NCI-H1048 (cell line): ENCODE measurements at places on chromosomes 7 and 10.

- no peak for DNase-seq
Observed at GRCh38 chr10:28242555-28243204, 60.2 kb downstream of the MPP7 start.

DNA sequence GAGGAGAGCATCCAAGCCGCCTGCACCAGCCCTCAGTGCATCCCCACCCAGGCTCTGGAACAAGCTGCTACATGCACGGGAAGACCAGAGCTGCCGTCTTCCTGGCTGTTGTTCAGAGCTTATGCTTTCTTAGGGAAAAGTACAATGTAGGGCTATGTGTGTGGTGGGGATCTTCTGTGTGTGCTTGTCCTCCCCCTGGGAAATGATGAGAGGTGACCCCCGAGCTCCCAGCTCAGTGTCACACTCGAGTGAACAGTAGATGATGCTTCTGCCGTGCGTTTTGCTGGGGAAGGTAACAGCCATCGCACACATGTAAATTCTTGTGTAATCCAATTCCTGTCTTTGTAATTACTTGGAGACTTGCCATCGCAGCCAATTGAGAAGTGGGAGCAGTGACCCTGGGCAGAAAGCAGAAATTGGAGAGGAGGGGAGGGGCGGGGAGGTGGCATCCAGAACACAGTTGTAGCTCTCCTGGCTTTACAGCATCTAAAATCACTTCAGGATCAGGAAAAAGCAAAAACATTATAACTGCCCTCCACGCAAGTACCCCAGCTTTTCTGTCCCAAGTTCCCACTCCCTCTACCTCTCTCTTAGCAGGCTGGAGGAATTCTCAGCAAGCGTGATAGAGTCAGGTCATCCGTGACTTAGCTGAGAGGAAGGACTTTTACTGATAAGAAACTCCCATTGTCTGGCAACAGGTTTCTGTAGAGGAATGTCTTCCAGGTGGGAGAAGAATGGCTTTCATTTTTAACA lies 149.6 kb downstream of the TCF7L2 start:
- peak; percentile 19 for DNase-seq

GRCh38 chr10:132408823-132409666 lies 12.0 kb downstream of the PWWP2B start:
- DNase-seq, result no peak

GRCh38 chr7:36472141-36472729 lies 82.6 kb downstream of the ANLN start:
- DNase-seq, result no peak

DNA sequence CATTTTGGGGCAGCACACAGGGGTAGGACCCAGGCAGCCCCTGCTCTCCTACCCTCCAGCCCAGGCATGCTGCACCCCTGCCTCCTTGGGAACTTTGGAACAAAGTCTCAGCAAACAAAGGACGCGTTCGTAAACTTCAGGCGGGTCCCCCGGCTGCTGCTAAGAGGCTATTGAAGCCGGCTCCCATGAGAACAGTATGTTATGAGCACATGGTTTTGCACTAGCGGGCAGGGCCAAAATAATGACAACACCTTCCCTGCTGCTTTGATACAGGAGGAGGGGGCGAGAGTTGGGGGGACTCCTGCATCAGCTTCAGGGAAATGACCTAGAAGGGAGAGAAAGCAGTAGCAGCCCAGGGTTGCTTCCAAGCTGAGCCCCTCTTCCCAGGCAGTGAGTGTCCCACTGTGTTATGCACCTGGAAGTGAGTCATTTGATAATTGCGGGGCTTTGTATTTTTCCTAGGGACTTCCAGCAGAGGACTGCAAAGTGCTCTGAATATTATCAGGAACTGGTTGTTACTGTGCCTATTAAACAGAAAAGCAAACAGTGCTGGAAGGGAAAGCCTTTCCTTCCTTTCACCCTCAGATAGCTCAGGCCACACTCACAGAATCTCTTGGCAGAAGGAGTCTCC lies 6.9 kb downstream of the ITPRIP start:
- no peak for DNase-seq
